Large intestine (tissue), 12 donors: ENCODE measurements at places on chromosomes 12 and 14. TPM values are rescaled to one million over a fixed set of nuclear protein-coding genes. Genes with fewer than 3 reads are reported as not detected.

DNA sequence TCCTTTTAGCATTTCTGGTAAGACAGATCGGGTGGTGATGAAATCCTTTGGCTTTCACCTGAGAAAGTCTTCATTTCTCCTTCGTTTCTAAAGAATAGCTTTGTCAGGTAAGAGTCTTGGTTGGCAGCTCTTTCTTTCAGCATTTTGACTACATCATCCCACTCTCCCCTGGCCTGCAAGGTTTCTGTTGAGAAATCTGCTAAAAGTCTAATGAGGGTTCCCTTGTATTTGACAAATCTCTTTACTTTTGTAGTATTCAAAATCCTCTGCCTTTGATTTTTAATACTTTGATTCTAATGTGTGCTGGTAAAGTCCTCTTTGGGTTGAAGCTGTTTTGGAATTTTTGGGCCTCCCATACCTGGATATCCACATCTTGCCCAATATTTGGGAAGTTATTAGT is 120.2 kb downstream of the PAX9 start:
- H3K4me3 ChIP-seq, result no peak overlapping the region
- no peaks in the 10 kb centered on the region for H3K4me1 ChIP-seq
- H3K27me3 ChIP-seq, result no peaks in the 10 kb centered on the region
- no peak for DNase-seq
- H3K36me3 ChIP-seq, result no peaks in the 10 kb centered on the region
- H3K27ac ChIP-seq, result no peak overlapping the region

DNA sequence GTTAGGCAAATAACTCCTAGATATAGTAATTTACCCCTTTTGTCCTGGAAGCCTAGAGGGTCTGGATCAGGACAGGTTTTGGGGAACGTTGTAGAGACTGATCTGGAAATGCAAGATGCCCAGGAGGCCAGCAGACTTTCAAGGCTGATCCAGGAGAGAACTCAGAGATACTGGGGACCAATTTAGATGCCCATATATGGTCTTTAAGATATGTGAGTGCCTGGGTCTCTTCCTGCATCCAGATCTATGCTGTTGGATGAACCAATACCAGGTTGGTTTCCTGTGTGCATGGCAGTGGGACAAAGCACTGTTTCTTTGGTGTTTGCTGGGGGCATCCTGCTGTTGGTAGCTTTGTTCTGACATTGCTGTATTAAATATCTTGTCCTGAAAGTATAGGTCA is 5.4 kb downstream of the ERG28 start:
- no peak overlapping the region for H3K4me3 ChIP-seq
- H3K36me3 ChIP-seq, result peaks cover 46% of the 10 kb centered on the region
- no peak for DNase-seq
- no peaks in the 10 kb centered on the region for H3K27me3 ChIP-seq
- no peak overlapping the region for H3K27ac ChIP-seq

The LRP6 gene
- 25.2 TPM for polyA plus RNA-seq

The FBXW8 gene
- polyA plus RNA-seq, result 13.1 TPM
